ENCODE measurements at places on chromosomes 5 and 9.
A peak's percentile ranks its signal among the peaks of the same experiment; 100 is the strongest.

DNA sequence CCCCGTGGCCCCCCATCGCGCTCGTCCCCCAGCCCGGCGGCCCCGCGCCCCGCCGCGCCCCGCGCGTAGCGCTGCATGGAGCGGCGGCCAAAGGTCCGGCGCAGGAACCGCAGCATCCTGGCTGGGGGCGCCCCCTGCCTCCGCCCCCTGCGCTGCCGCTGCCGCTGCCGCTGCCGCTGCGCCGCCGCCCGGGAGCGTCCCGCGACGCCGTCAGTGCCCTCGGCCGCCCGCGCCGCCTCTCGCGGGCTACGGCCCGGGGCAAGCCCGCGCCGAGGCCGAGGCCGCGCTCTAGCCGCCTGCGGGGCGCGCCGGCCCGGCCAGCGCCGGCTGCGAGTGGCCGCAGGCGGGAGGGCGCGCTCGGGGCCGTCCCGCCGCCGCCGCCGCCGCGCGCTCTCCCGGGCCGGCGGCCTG lies 523 bp downstream of the EPB41L4B start:
- DNase-seq: peak; percentile 43

- no peak for DNase-seq
Observed at GRCh38 chr9:129160712-129161533, 17.1 kb downstream of the IER5L start.

- no peak for DNase-seq
Observed at GRCh38 chr9:106487266-106487665, 375.7 kb upstream of the ZNF462 start.

- DNase-seq: peak; percentile 21
Observed at GRCh38 chr5:57825031-57825686, 342.5 kb upstream of the ACTBL2 start.

GRCh38 chr9:75148561-75148960 lies 60.2 kb downstream of the OSTF1 start:
- DNase-seq: no peak

- DNase-seq: no peak
Observed at GRCh38 chr9:99076483-99077171, 28.3 kb upstream of the TGFBR1 start.

GRCh38 chr9:111030492-111030891 lies 7.8 kb downstream of the LPAR1 start:
- no peak for DNase-seq

DNA sequence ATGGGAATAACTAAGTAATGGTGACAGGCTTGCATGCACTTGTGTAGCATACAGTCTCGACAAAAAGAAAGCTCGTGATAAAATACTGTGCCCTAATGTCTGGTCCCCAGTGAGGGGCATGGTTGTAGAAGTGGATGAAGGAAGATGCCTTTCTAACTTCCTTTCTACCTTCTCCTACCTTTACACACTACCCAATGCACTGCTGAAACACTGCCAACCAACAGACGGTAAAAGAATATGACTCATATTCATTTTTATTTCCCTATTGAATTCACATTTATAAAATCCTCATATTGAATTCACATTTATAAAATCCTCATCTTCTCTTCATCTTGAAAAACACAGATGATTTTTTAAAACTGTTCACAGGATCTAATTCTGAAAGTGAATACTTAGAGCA lies 223.0 kb downstream of the PJA2 start:
- DNase-seq: no peak

DNA sequence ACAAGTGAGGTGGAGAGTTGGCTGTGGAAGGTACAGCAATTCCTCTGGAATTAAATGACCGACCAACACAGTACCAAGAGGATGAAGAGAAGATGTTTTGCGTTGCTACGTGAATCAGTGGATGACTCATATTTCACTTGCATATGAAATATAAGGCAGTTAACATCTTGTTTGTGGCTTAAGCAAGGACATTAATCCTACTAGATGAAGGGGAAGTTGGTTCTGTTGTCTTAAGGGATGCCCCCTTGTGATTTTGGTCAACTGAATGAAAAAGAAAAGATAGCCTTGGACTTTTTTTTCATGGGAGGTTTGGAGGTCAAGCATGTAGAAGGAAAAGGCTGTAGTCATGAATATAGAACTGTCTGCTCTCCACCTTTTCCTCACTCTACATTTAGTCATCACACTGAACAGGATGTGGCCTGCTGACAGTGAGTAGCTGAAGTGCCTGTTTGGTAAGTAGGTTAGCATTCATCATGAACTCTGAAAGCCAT lies 33.9 kb downstream of the VLDLR start:
- DNase-seq: no peak

DNA sequence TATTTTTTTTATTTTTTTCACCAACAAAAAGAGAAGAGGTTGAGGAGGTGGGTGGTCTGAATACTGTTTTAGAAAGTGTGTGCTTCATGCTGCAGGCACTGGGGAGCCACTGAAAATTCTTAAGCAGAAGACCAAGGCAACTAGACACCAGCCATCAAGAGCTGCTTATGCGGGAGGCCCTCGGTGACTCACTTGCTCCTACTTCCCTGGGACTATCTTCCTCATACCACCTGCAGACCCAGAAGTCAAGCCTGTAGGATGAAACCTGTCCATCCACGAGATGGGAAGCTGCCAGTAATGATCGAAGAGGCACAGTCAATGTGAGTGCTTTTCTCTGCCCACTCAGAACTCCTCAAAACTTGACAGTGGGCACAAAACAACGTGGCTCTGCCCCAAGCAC lies 125.8 kb upstream of the SLC44A1 start:
- DNase-seq: no peak

DNA sequence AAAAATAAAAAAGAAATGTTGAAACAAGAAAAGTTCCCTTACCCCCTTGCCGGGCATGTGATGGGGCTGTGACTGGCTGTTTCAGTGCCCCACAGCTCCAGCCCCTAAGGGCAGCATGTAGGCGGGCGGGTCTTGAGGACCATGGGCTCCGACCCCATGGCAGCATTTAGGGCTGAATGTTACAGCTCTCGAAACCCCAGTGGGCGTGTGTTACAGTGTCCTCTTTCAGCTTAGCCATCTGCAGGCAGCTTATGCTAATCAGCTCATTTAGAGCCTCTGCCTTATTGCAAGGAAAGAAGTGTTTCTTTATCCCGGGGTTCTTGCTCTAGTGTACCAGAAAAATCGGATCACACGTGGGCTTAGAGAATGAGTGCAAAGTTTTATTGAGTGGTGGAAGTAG lies 497.4 kb upstream of the CYLC2 start:
- DNase-seq: no peak

DNA sequence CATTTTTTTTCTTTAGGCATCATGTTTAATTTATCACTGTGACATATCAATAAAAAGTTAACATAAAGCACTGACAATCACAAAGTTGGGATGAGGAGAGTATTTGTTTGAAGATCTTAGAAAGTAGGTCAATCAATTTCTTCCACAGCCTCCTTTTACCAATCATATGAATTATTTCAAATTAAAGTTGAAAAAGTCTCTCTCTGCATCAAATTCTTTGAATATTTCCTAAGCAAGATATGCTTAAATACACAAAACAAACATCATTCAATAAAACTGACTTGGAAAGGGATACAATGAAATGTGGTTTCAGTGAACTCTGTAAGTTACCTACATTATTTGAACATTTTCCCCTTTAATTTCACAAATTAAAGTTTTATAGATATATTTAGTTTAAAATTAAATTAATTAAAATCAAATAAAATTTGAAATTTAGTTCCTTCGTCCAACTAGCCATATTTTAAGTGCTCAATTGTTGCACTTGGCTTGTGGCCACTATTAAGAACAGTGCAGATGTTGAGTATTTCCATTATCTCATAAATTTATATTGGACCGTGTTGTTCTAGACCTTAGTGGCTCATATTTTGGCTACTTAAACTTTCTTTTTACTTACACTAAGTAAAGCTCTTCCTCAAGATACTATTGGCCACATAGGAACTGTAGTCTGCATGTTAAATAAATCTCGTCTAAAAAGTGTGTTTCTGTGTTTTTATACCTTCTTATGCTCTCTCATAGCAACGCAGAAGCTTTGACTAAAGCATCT lies 949.7 kb upstream of the NUDT12 start:
- DNase-seq: no peak

DNA sequence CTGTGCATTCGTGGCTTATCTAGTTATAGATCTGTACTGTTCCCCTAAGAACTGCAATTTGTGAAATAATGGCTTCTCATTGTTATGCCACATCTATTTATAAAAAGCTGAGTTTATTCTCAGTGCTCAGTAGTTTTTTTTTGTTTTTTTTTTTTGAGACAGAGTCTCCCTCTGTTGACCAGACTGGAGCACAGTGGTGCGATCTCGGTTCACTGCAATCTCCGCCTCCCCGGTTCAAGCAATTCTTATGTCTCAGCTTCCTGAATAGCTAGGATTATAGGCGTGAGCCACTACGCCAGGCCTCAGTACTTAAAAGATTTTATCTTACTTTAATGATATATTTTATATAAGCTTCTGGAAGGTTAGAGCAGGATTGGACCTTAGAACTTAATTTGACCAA lies 19.0 kb downstream of the SEC61B start:
- DNase-seq: no peak

- DNase-seq: no peak
Observed at GRCh38 chr9:80233906-80234305, 662.1 kb downstream of the TLE4 start.

DNA sequence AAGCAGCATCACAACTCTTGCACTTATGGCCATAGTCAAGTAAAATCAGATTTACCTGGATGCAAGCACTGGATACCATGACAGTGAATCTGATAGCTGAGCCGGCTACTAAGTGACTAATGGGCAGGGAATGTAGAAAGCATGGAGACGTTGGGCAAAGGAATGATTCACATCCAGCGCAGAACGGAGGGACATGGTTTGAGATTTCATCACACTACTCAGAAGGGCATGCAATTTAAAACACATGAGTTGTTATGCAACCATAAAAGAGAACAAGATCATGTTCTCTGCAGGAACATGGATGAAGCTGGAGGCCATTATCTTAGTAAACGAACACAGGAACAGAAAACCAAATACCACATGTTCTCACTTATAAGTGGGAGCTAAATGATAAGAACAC lies 169.1 kb upstream of the PIK3R1 start:
- no peak for DNase-seq

GRCh38 chr5:98624145-98624880 lies 149.2 kb upstream of the RGMB start:
- DNase-seq: no peak

DNA sequence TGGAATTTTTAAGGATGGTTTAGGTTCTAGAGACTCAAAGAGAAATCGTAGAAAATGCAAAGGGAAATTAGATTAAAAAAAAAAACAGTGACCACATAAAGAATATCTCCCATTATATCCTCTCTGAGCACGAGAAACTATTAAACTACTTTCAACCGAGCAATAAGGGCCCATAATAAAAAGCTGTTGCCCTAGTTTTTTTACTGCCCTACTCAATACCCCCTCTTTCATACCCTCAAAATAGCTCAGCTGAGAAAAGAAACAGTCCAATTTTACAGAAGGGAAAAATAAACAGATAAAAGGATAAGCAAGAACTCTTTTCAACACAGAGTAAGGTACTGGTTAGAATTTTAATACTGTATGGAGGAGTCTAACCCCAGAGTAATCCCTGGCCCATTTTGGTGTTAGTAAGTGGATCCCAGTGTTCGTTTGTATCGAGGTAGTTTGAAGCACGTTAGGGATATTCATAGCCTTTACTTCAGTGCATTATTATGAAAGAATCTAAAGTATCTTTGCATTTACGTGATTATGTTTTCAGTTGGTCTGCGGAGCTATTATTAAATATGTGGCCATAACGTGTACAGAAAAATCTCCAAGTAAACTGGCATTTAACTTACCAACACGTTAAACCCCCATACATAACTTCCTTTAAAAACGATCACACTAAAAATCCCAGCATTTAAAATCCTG lies 980 bp upstream of the RHOBTB3 start:
- DNase-seq: no peak

GRCh38 chr5:133881576-133882388 lies 86.6 kb downstream of the C5orf15 start:
- no peak for DNase-seq

GRCh38 chr5:173866243-173866857 lies 21.8 kb upstream of the CPEB4 start:
- no peak for DNase-seq

DNA sequence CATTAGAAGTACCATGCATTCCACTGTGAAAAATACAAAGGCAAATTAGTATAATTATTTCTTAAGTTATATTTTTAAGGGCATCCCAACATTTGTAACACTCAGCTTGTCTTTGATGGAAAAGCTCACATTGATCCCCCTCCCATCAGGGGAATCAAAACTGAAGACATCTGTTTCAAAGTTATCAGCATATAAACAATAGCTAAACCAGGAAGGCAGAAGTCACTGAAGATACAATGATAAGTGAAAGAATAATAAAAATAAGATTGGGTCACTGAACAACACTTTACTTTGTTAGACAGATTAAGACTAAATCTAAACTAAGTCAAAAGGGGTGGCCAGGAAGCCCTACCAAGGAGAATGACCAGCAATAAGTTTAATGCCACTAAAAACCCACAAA lies 801.9 kb upstream of the ACO1 start:
- no peak for DNase-seq

GRCh38 chr5:51487952-51488351 lies 104.7 kb downstream of the ISL1 start:
- DNase-seq: no peak

- DNase-seq: no peak
Observed at GRCh38 chr9:122791872-122792669, 3.3 kb downstream of the OR5C1 start.

DNA sequence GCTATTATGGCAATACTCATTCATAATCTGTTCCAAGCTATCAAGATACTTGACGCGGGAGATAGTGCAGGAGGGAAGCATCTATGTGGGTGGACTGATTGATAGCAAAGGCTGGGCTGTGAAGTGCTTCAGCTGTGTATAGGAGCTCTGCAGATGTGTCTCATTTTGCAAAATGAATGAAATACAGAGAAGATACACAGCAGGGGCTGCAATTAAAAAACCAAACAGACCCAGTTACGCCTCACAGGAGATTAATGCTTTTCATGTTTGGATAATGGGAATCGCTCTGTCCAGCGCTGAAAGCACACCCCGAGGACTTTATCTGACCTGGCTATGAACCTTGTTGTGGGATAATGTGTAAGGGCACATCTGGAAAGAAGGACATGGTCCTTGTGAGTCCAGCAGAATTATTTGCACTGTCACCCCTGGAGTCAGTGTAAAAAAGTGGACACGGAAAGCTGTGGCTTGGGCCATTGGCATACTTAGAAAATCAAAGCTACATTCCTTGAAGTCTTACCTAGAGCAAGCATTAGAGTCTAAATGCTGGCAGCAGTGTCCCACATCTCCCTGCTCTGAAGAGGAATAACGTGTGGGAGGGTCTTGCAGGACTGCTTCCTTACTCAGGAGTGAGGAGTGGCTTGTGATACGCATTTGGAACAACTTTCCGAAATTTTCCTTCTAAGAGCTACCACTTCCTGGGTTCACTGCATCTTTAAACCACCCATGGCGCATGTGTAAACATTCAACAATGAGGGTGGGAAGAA lies 2.6 kb downstream of the SH3RF2 start:
- DNase-seq: no peak

- no peak for DNase-seq
Observed at GRCh38 chr5:154385236-154385512, 60.6 kb upstream of the SAP30L start.

- DNase-seq: no peak
Observed at GRCh38 chr5:65364907-65365306, 116.8 kb downstream of the ADAMTS6 start.

Data from nephron progenitor cell (in vitro differentiated cells).